Trophoblast cell (in vitro differentiated cells and primary cell): ENCODE measurements at places on chromosomes 12 and 14.

DNA sequence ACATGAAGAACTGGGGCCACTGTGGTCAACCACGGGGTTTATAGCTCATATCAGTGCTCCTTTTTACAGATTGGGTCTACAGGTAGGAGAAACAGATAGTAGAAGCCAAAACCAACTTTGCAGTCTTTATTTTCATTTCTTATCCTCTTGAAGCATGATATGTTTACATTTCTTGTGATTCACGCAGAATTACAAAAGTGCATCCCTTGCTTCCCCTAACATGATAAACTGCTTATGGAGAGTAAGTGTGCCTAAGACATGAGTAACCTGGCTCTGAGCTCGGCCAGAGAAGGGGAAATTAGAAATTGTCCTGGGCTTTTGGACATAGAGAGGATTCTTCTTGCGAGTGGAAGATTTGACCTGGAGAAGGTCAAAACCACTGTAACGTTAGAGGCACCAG, 18.4 kb downstream of the PWP1 start:
- no peak for DNase-seq

DNA sequence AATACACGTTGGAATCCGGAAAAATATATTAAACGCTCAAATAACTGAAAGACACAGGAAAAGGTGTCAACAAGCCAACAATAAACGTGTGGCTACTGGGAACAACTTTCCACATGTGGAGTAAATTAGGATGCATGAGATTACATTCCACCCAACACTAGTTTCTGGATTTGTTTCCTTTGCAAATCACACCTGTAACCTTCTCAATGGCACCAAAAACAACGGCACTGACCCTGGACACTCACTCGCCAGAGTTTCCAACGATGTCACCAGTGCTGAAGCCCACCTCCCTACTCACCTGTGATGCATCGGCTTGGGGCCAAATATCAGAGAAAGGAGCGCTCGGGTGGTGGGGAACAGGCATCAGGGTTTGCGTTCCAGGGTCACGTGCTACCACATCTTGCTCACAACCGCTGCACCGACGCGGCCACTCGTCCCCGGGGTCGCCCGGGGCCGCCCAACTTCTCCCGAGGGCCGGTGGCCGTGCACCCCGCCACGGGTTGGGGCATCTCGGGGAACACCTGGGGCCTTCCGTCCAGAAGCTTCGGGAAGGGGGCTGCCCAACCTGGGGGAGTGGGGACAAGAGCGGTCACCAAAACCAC, 629 bp downstream of the PRDM4 start:
- DNase-seq: no peak

GRCh38 chr14:54822685-54823084, 79.9 kb downstream of the GCH1 start:
- DNase-seq: no peak

DNA sequence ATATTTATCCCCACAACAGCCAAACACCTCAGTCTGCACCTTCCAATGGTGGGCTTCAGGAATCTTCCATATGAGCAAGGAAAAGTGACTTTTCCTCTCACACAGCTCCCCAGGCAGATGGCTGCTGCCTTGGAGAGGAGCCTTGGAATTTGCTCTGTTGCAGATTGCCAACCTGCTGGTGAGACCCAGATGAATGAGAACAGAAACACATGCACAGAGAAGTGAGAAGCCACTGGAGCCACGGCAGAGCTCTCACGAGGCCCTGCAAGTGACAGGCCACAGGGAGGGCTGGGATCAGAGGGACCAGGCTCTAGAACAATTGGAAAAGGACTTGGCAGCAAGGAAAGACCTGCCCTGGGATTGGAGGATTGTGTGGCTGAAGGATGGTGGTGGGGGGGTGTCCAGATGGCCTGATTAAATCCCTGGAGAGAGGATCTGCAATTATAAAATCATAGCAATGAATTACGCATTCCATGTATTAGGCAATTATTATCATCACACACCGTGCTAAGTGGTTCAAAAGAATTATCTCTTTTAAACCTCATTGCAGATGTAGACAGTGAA, 84.9 kb upstream of the PWP1 start:
- DNase-seq: no peak

- DNase-seq: no peak
Observed at GRCh38 chr14:51304941-51305340, 64.9 kb downstream of the TMX1 start.

DNA sequence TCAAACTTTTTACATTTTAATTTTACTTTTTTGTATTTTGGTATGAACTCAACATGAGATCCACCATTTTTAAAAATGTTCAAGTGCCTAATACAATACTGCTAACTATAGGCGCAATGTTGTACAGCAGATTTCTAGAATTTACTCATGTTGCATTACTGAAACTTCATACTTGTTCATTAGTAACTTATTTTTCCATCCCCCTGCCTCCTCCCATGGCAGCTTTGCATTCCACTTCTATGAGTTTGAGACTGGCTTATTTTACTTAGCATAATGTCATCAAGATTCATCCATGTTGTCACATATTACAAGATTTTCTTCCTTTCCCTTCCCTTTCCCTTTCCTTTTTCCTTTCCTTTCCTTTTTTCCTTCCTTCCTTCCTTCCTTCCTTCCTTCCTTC, 825.9 kb downstream of the SLC16A7 start:
- DNase-seq: no peak

- no peak for DNase-seq
Observed at GRCh38 chr14:31660191-31660590, 99.0 kb downstream of the NUBPL start.

DNA sequence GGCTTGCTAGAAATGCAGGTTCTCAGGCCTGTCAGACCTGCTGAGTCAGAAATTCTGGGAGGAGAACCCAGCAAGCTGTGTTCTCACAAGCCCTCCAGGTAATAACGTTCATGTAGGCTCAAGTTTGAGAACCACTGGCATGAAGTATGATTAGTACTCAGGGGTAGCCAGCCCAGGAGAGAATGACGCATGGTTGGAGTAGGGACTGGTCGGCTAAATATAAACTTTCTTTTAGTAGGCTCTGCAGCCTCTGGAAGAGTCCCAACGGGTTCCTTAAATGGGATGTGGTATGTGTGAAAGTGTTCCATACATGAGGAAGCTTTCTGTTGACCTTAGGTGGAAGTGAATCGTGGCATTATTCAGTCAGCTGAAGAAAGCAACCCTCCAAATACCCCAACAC, 209.3 kb downstream of the SLC41A2 start:
- peak; percentile 71 for DNase-seq

DNA sequence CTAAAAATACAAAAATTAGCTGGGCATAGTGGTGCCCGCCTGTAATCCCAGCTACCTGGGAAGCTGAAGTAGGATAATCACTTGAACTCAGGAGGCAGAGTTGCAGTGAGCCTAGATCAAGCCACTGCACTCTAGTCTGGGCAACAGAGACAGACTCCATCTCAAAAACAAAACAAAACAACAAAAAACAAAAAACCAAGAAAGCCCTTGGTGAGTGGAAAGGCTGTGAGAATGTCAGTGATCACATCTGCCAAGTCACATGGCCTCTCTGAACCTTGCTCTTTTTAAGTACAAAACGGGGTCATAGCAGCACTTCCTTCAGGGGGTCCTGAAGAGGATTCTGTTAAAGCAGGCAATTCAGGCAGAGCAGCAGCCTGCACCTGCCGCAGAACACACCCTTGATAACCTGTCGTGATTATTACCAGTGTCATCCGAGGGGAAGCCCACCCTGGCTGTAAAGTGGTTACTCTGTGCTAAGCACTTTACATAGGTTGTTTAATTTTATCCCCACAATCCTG, 9.6 kb downstream of the RPS6KL1 start:
- DNase-seq: no peak
